CD4-positive, alpha-beta T cell treated with Interleukin-6 for 4 hours (primary cell): ENCODE measurements at places on chromosomes 11 and 22.

- no peak for DNase-seq
Measured at GRCh38 chr11:100061006-100061405, 626.1 kb upstream of the ARHGAP42 start.

DNA sequence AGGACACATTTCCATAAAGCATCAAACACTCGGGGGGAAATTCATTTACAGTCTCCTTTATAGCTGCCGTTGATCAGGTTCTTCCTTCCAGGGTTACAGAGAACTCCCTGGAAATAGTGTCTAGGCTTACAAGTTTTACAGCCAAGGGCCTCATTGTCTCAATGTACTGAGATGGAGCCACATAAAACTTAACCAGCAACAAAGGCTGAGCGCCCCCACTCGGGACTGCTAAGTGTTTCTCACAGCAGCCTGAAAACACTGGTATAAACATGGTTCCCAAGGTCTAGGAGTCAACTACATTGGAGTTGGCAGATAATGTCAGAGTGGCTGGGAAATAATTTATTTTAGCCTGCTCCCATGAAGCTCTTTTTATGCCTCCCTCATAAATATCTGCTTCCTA is 686.2 kb downstream of the OPCML start:
- no peak for DNase-seq

DNA sequence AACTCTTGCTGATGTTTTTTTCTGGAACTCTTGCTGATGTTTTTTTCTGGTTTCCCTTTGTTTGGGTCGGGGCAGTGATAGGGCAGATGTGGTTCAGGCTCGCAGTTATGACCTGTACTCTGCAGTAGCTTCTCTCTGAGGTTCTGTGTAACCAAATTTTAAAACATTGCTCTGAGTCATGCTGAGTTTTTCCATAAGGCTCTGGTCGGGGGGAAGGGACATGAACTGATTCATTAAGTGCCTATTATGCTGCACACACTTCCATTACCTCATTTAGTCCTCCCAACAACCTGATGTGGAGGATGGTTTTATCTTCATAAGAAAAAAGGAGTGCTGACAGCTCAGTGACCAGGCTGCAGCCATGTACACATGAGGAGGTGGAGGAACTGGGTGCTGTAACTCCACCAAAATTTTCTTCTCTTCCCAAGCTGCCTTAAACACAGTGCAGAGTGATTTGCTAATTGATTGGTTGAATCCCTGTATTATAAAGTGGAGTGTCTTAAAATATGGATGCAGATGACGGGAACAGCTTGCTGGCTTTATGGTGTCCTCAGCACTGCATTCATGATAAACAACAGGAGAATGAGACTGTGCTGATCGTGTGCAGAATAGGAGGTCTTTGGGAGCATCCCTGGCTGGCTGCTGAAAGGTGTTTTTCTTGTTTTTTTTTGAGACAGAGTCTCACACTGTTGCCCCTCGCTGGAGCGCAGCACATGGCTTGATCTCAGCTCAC is 19.1 kb downstream of the TNRC6B start:
- peak; percentile 37 for DNase-seq

DNA sequence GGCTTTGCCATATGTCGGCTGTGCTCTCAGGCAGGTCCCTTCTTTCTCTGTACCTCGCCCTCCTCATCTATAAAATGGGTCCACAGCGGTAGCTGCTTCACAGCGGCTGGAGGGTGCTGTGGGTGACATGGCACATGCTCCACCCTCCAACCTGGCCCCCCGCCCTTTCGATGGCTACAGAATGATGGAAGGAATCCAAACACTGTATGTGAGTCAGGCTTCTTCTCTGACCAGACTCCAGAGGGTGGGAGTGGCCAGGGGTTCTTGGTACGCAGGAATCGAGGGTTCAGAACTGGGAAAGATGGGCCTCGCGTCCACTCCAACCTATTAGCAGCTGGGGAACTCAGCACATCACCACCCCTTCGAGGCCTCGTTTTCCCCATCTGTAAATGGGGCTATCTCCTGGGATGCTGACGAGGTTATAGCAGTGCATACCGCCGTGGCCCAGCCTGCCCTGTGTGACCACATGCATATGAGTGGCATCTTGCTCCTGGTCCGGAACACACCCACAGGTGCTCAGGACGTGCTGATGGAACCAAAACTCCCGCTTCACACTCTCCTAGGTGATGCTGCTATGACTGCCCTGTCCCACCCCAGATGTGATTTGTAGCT is 26.4 kb downstream of the MN1 start:
- DNase-seq: no peak

DNA sequence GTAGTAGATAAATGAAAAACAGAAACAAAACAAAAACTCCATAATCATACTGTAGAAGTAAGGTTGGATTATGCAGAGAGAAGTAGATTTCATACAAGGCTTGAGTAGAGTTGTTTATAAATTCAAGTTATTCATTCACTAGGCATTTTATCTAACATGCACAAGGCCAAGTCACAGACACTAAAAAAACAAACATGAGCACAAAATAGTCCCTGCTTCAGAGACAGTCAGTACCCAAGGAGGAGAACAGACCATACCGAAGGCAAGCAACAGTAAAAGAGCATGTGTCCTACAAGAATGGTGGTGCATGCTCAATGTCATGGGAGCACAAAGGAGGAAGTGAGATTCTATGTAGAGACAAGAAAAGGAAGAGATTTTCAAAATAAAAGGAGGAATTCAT is 796.5 kb upstream of the LRRC4C start:
- DNase-seq: no peak

DNA sequence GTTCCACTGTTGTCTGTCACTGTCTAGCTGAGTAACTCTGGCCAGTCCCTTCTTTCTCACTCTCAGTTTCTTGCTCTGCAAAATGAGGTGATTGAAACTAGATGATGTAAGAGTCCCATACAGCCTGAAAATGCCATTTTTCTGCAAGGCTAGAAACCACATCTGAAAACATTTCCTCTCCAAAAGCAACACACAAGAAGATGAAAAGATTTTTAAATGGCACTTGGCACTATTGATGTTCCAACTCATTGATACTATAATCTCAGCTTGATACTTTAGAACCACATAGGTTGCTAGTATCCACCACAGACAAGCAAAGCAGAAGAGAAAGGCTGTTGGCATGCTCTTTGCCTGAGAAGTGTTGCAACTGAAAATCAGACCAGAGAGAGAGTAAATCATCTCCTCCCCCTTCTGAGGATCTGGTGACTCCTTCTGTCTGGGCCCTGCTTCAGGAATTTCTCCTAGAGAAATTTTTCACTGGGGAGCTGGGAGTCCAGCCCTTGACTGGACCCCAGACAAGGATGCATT is 1217.9 kb downstream of the LRRC4C start:
- no peak for DNase-seq

DNA sequence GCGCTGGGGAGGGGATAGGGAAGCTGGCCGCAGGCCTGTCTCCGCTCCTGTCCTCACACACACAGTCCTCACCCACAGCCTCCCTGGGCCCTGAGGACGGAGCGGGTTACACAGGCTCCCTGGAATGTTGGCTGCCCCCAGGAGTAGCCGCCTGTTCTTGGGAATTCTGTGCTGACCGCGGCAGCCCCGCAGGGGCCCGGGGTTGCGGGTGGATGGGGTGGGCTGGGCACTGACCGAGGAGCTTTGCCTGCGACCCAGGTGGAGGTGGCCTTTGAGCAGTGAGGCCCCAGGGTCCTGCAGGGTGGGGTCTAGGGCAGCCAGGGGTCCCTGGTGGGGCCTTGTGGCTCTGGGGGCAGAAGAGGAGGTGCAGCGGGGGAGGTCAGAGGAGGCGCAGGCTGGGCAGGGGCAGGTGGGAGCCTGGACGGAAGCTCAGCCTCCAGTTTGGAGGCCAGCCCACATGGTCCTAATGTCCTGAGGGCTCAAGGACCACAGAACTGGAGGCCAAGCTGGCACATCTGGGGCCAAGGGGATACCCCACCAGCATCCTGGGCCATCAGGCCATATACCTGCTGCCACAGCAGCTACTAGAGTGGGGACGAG is 6.6 kb upstream of the MRGPRG start:
- DNase-seq: no peak

DNA sequence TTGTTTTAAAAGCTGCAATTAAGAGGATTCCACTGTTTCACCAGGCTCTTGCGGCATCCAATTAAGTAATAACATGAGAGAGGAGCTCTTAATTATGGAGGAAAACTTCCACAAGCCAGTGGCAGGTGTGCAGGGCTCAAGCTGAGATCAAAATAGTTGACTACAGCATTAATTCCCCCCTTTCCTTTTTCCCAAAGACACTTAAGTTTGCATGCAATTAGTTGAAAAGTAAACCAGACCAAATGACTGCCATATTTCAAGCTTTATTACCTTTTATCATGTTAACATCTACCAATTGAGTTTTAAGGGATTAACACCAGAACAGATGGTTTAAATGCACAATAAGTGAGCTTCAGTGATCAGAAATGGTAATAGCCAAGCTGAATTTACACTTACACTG is 32.1 kb downstream of the FAM168A start:
- DNase-seq: no peak

GRCh38 chr22:20566420-20567260 is 59.2 kb downstream of the MED15 start:
- DNase-seq: peak; percentile 90

DNA sequence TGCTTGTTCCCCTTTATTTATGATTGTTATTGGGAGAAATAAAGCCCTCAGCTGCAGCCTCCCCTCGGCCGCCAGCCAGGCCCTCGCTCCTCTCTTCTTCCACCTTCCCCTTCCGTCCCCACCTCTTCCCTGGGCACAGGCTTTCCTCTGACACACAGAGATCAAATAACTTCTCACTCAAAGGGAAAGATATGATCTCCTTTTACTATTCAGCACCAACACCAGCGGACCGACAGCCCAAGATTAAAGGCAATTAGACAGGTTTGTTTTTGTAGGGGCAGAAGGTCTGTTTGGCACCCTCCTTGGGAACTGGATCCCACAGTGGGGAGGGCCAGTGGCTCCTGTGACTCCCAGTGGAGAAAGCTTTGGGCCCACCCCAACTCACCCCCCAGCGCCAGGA is 23.0 kb downstream of the NECTIN1 start:
- DNase-seq: no peak

- DNase-seq: no peak
Measured at GRCh38 chr11:122103726-122104125, 12.3 kb downstream of the BLID start.

DNA sequence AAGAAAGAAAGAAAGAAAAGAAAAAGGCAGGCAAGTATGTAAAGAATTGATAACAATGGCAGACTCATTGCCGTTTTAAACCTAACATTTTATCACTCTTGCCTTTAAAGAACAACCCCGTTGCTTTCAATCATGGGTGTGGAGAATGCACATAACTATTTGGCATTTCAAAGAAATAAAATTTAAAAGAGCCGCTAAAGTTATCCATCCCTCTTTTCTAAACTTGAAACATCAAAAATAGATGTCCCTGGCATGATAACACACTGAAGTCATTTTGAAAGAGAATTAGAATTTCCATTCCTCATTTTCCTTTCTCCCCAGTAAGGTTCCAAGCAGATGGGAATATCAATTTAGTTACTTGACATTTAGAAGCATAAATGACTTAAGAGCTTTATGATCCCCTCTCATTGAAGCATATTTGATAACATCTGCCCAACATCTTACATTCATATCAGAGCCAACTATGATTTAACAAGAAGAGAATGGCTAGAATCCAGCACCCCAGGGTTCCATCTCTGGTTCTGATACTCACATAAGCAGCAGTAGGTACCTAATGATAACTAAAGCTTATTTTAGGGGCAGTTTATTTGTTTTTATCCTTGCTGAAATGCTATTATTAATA is 529.6 kb upstream of the LRRC4C start:
- no peak for DNase-seq

DNA sequence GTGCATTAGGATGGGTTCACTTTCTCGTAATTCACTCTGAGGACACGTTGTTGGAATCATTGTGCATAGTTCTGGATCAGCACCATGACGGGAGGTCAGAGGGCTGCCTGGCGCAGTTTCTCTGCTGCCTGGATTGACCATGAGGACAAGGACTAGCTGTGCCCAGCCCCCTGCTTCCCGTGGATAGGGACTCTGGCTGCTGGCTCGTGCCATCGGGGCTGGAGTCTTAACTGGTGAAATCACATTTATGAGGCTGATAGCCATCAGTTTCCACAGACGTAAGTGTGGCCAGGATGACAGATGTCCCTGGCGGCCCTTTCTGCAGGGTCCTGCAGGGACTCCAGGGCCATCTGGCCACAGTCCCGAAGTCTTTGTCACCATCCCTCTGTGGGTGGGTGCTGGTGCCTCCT is 24.1 kb upstream of the GRAMD4 start:
- DNase-seq: no peak

- DNase-seq: no peak
Measured at GRCh38 chr11:6991227-6991626, 28.9 kb downstream of the ZNF214 start.

GRCh38 chr22:42893371-42894150 is 36.5 kb upstream of the ARFGAP3 start:
- peak; percentile 42 for DNase-seq

- no peak for DNase-seq
Measured at GRCh38 chr22:28237112-28237511, 318.1 kb upstream of the PITPNB start.

- DNase-seq: peak; percentile 40
Measured at GRCh38 chr11:14320020-14320419, 39.0 kb downstream of the RRAS2 start.

GRCh38 chr11:7253800-7254199 is 2.1 kb downstream of the SYT9 start:
- no peak for DNase-seq

DNA sequence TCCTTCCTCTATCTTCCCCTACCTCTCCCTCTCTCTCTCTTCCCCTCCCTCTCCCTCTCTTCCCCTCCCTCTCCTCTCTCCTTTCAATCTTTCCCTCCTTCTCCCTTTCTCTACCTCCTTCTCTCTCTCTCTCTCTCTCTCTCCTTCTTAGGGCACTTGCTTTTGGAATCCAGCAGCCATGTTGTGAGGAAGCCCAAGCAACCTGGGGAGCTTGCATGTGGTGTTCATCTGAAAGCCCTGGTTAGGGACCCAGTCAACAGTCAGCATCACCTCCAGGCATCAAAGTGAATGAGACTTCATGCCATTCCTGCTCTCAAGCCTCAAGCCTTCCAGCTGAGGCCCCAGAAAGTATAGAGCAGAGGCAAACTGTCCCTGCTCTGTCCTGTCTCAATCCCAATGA is 65.6 kb upstream of the SHISAL1 start:
- DNase-seq: no peak

DNA sequence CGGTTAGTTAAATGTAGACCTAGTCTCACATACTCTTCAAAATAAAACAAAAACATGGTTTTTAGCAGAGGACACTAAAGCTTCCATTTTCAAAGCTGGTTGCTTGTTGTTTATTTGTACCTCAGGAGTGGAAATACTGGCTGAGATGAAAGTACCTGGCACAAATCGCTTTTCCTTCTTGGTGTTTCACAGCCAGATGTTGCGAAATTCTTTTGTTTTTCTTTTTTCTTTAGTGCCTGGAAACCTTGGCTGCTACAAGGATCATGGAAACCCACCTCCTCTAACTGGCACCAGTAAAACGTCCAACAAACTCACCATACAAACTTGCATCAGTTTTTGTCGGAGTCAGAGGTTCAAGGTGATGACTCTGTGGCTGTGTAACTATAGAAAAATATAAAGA is 48.3 kb downstream of the KREMEN1 start:
- DNase-seq: no peak

DNA sequence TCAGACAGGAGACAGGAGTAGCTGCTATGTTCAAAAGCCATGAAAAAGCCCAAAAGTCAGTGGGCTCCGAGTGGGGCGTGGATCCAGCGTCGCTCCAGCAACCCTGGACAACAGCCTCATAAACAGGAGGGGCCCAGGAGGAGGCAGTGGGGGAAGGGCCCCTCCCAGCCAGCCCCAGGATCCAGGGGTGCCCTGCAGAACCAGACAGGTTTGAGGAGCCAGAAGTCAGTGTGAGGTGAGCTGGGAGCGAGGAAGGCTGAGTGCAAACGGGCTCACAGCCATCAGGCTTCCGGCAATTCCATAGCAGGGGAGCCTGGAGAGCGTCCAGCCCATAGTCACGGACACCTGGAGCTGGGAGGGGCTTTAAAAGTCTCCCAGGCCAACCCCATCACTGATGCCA is 217.7 kb downstream of the MN1 start:
- no peak for DNase-seq
